Brain microvascular endothelial cell (primary cell): ENCODE measurements at places on chromosomes 2 and 18.

GRCh38 chr2:1791006-1791605 is 46.8 kb upstream of the PXDN start:
- DNase-seq, result no peak

GRCh38 chr2:197873293-197873701 is 68.9 kb downstream of the PLCL1 start:
- peak; percentile 75 for DNase-seq

GRCh38 chr18:73168236-73168635 is 300.4 kb upstream of the NETO1 start:
- DNase-seq, result no peak

GRCh38 chr2:149884871-149885270 is 297.3 kb upstream of the MMADHC start:
- no peak for DNase-seq

DNA sequence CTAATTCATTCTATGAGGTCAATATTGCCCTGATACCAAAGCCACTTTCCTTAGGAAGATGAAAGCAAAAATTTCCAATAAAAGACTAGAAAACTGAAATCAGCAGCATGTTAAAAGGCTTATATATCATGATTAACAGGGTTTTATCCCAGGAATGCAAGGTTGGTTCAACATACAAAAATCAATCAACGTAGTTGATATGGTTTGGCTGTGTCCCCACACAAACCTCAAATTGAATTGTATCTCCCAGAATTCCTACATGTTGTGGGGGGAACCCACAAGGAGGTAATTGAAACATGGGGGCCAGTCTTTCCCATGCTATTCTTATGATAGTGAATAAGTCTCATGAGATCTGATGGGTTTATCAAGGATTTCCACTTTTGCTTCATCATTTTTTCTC is 11.7 kb upstream of the ABCB11 start:
- no peak for DNase-seq

DNA sequence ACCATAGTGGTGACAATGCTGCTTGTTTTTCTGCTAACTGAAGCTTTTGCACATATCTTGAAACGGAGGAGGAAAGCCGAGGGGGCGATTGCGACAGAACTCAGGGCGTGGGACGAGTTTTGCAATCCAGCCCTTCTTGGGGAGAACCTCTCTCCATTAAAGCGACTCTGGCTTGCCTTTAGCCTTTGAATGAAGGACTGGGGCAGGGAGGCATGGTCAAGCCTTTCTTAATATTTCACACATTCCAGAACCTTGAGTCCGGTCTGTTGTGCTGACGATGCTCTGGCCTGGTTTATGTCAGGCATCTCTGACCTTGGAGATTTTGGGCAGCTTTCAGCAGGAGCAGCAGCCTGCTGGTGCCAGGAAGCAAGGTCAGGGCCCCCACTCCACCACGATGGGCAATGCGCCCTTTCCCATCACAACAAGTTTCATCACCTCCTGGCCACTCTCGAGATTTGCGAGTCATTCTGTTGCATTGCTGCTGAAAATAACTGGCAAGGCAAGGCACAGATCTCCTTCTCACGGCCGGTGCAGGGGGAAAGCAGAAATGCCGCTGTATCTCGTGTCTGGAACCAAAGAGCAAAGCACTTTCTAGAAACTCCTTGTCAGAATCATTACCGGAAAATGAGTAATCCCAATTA is 10.8 kb downstream of the EMILIN2 start:
- peak; percentile 36 for DNase-seq

DNA sequence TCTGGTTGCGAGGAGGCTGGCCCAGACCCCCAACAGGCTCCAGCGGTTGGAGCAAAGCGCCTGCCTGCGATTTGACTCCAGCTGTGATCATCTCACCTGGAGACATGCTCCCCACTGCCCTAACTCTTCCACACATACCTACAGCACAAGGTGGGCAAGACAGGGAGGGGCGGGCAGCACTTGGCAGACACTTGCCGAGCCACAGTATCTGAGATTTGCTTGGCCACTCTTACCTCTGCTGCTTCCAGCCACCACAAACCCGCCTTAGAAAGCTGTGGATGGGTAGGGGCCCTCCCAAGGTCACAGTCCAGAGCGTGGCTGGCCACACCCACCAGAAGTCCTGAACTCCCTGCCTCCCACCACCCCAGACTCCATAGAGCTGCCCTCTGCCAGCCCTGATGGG is 8.2 kb downstream of the CYP26B1 start:
- DNase-seq, result no peak

- DNase-seq, result peak; percentile 9
These were observed 31.9 kb downstream of the EXOC6B start for GRCh38 chr2:72793798-72794440.

GRCh38 chr2:185567940-185568339 is 170.7 kb upstream of the FSIP2 start:
- no peak for DNase-seq
